ENCODE measurements at places on chromosomes 3 and 15.
A peak's percentile ranks its signal among the peaks of the same experiment; 100 is the strongest.

DNA sequence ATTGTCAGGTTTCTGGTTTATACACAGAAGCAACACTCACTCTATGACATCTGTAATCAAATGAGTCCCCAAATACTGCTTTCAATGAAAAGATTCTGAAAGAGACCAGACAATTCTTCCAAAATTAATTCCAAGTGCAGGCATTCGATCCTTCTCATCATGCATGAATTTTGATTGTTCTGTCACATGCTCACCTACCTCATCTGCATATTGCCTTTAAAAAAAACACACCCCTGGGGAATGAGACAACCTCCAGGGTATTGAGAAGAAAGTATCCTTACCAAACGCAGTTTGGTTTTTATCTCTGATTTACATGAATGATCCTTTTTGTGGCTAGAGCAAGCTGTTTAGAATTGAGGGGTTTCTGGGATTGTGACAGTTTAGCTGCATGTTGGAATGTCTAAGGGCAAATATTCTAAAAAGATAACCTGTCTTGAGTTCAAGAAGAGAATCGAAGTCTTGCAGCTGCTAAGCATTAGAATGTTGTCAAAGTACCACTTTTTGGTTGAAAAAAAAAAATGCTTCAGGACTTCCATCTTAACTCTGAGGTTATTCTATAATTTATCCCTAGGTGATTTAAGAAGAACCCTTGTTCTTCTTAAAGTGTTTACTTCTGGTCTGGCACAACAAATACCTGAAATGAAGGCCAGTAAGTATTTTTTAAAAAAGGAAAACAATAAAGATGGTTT lies 653.1 kb downstream of the RBMS3 start:
- DNase-seq, result no peak

GRCh38 chr3:36796161-36796560 lies 31.8 kb upstream of the DCLK3 start:
- no peak for DNase-seq

- no peak for DNase-seq
Measured at GRCh38 chr15:60134609-60135008, 130.5 kb downstream of the FOXB1 start.

DNA sequence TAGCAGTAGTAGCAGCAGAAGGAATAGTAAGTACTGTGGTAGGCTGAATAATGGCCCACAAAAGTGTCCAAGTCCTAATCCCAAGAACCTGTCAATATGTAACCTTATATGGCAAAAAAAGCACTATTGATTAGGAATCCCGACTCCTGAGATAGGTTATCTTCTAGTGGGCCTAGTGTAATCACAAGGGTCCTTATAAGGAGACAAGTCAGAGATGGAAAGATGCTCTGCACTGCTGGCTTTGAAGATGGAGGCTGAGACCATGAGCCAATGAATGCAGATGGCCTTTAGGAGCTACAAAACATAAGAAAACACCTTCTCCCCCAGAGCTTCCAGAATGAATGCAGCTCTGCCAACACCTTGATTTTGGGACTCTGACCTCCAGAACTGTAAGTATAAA lies 36.0 kb downstream of the TIPARP start:
- no peak for DNase-seq

DNA sequence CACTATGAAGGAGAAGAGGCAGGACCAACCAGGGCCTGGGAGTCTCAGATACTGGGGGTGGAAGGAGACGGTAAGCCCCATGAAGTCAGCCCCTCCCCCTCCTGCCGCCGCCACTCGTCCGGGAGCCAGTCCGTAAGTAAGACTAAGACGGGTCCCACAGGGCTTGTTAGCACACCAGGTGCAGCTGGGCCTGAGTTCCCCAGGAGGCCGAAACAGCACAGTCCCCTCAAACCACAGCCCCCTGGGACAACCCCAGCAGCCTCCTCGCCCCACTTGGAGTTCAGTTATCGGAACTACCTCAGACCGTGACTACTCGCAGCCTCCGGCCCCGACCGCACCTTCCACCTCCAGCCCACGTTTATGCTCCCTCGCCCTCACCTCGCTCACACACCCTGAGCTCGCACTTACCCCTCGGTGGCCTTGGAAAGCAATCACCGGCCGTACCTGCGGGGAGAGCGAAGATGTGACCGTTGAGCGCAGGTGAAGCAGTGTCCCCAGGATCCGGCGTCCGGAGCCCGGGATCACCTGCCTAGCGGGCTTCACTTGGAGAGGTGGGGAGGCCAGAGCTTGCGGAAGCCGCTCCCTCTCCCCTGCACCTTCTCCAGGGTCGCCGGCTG lies 557 bp downstream of the ELL3 start:
- no peak for DNase-seq

- peak; percentile 8 for DNase-seq
Measured at GRCh38 chr3:40516201-40516600, 8.6 kb upstream of the ZNF621 start.

DNA sequence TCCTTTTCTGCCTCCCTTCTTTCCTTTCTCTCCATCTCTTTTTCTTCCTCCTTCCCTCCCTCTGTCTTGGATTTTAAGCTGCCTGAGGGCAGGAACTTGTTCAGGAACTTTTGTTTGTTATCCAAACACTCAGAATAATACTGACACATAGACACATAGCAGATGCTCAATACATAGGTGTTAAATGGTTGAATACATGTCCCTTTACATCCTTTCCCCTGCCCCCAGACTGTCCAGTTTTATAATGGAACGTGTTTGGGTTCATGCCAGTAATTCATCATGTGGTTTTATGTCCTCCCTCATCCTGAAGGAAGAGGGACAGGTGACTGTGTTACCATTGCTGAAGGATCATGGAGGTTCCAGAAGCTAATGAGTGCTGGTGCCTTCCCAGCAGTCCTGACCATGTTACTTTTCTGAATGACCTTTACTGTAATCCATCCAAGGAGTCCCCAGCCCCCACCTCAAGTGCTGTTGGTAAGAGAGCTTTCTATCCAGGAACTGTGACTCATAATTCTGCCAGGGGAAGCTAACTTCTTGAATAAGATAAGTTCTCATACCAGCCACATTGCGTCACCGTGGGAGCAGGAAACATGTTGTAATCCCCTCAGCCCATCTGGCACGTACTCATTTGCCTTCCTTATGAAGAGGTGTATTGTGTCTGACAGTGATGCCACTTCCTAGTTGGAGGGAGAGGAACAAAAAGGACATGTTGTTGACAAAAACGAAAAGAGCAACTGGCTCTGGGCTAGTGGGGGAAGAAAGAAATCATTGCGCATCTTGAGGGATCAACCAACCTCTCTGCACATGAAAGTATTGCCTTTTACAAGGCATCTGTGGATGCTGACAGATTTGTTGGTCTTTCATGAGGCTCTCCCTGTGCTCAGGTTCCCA lies 52.4 kb downstream of the IL1RAP start:
- DNase-seq, result peak; percentile 99

DNA sequence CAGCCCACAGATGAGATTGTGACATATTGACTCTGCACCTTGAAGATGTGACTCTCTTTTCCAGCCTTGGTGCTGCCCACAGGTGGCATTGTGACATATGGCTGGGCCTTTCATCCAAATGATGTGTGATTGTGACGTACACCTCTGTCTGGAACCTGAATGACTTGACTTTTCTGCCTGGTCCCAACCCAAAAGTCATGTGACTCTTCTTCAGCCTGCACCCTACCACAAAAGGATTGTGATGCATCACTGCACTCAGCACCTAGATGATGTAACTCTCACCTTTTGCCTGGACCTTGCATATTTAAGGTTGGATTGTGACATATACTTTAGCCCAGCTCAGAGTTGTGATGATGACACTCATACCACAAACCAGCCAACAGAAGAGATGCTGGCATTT lies 204.5 kb downstream of the OCA2 start:
- DNase-seq, result no peak

DNA sequence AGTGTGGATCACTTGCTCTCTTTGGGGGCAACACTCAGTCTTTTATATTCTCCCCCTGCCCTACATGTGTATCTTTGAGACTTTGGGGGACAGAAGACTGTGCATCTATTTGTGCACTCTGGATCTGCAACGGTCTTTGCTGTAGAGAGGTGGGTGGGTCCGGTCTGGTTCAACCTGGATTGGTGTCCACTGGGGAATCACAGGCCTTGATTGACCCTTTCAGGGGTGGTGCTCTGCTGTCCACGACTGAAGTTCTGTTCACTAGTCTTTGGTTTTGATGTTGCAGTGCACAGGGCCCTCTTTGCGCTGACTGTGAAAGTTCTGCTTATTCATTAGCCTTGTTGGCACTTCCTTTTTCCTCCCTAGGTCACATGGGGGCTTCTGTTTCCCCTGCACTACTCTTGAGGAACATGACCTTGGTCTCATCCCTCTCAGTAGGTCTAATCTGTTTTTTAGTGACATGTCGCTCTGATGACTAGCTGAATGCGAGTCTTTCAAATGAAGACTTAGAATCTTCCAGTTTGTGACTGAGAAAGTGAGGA lies 284.2 kb downstream of the SV2B start:
- DNase-seq, result no peak

GRCh38 chr15:66800584-66801235 lies 98.7 kb downstream of the SMAD6 start:
- no peak for DNase-seq

- no peak for DNase-seq
Measured at GRCh38 chr15:96728591-96728990, 398.1 kb downstream of the NR2F2 start.

- no peak for DNase-seq
Measured at GRCh38 chr3:22660606-22661005, 542.5 kb upstream of the UBE2E2 start.

- DNase-seq, result no peak
Measured at GRCh38 chr3:50671331-50671730, 3.4 kb upstream of the DOCK3 start.

GRCh38 chr3:110933821-110934426 lies 137.7 kb upstream of the NECTIN3 start:
- DNase-seq, result no peak

DNA sequence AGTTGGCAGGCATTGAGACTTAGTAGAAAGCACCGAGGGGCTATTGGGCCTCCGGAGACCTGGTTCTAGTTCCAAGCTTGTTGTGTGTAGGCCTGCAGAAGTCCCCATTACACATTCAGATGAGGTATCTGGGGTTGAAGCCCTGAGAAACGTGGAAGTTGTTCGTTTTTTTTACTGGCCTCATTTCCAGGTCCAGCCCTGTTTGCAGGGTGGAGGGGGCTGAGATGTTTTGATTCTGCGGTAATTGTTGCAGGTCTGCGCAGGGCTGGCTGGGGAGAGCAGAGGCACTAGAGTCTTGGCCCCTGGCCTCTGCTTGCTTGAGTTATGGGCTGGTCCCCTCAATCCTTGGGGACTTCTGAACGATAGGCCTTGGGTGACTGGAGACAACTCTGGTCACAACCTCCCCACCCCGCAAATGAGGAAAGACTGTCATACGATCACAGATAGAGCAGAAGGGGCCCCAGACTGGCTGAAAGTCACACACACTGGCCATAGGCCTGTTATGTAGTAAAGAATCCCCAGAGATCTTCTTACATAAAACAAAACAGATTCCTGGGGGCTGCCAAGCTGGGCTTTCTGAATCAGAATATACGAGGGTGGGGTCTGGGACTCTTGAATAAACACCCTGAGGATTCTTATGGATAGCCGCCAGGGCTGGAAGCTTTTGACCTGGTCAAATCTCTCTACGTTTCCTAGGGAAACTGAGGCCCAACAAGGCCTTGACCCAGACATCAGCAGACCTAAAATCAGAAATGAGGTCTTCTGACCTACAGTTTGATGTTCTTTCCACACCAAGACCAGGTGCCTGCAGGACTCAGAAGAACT lies 15.6 kb downstream of the KBTBD13 start:
- no peak for DNase-seq

DNA sequence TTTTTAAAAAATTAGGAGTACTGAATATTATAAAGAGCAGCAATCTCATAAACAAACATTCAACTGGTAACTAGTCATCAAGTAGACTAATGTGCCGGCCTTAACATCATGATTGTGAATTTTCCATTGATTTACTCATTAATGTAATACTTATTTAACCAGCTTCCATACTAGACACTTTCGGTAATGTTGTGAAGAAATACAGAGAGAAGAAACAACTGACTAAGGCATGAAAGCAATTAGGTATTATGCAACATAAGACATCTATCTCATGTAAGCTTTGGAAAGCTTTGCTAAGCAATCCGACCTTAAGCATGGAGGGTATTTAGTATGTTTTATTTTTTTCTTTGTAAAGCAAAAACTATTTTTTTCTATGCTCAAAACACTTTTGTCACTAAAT lies 108.0 kb downstream of the IL1RAP start:
- no peak for DNase-seq

DNA sequence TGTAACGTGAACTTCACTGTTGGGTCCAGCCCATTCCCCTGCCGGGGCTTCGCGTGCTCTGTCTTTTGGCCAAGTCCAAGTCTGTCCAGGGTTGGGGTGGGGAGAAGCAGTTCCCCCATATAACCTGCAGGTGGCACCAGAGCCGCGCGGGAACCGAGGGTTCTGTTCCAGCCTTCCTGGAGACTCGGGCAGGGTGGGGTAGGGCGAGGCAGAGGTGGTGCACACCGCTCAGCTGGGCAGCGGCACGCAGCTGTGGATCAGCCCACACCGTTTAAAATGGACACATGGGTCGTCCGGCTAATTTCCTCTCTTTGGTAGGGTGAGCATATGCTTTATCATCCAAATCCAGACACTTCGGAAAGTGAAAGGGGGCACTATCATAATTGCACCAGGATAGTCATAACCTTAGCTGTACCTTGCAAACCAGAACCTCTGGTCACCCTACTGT lies 118.1 kb downstream of the TBC1D2B start:
- DNase-seq, result peak; percentile 49

GRCh38 chr3:126752303-126753190 lies 48.5 kb downstream of the CHCHD6 start:
- DNase-seq, result peak; percentile 16

GRCh38 chr15:31222773-31223341 lies 103.8 kb upstream of the KLF13 start:
- no peak for DNase-seq

GRCh38 chr15:79164465-79164864 lies 73.9 kb upstream of the RASGRF1 start:
- DNase-seq, result no peak

DNA sequence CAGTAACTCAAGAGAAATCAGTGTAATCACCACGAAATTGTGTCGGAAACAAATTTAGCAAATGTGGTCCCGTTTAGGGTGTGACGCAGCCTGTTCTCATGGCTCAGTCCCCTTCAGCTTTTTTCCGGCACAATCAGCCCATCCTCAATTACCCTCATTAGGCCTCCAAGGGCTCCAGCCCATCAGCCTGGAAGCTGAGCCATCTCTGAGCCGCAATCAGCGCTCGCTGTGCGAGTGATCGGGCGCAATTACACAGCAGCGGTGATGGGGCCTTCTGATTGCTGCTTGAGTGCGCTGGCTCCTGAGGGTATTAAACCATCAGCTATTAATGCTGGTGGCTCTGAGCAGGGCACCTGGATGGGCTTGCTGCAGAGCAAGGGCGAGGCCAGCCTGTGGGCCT lies 55.6 kb downstream of the PLXNA1 start:
- DNase-seq, result no peak

GRCh38 chr15:78340231-78341056 lies at the start of gene CRABP1:
CRABP1 (plus strand) TSS chr15:78340353; CDS start chr15:78340429, 76 bp downstream.
- no peak for DNase-seq

DNA sequence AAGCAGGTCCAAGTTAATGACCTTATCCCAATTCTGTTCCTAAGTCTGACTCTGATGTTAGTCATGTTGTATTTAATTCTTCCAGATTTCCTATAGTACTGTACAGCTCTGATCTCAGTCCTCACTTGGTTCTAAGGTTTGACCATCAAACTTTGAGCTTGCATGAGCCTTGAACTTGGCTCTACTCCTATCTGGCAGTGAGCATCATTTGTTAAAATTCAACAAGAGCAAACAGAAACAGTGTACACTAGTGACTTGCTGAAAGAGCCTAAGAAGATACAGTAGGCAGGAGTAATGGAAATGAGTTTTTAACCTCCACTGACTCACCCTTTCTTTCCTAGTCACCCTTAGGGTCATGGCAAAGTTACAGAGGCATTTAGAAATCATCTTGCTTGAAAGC lies 451.1 kb upstream of the TPRG1 start:
- no peak for DNase-seq
